ENCODE measurements at places on chromosomes 3 and 15.

DNA sequence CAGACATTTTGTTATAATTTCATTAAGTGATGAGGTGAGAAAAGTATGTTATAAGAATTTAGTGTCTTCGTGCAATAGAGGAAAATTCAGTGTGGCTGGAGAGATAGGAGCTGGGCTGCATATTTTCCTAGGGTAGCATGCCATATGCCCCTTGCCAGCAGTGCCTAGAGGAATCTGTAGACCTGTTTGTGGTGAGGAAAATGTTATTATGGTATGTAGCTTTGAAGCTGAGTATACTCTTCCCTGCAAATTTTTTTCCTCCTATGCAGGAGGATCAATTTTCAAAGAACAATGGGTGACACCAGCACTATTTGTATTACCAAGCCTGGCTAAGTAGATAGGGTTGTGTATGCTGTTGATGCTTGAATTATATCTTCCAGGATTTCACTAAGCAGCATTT is 200.6 kb downstream of the EDEM1 start:
- DNase-seq = no peak

- no peak for DNase-seq
These were observed 648 bp downstream of the AMIGO3 start for GRCh38 chr3:49718858-49719213.

GRCh38 chr3:171113716-171114115 is 87.2 kb upstream of the SLC2A2 start:
- no peak for DNase-seq

- peak; percentile 16 for DNase-seq
These were observed 23.6 kb downstream of the RHCG start for GRCh38 chr15:89472785-89473256.

DNA sequence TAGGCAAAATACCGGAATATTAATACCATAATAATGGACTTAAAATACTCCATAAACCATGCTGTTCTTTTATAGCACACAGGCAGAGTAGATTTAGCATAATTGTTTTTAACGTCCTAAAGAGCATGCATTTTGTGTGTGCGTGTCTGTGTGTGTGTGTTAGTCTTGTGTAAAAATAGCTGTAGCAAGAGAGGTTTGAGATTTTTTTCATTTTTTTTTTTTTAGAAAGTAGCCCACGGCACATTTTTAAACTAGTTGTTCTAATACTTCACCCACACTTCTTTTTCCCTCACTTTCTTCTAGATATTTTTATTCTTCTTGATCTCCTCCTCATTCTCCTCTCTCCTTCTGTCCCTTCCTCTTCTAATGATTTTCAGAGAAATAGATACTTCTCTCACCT is 7.5 kb upstream of the ST3GAL6 start:
- DNase-seq = no peak

GRCh38 chr3:38235466-38235865 is 30.1 kb upstream of the SLC22A13 start:
- no peak for DNase-seq

- DNase-seq = no peak
These were observed 107.1 kb upstream of the FHIT start for GRCh38 chr3:61358364-61358763.

DNA sequence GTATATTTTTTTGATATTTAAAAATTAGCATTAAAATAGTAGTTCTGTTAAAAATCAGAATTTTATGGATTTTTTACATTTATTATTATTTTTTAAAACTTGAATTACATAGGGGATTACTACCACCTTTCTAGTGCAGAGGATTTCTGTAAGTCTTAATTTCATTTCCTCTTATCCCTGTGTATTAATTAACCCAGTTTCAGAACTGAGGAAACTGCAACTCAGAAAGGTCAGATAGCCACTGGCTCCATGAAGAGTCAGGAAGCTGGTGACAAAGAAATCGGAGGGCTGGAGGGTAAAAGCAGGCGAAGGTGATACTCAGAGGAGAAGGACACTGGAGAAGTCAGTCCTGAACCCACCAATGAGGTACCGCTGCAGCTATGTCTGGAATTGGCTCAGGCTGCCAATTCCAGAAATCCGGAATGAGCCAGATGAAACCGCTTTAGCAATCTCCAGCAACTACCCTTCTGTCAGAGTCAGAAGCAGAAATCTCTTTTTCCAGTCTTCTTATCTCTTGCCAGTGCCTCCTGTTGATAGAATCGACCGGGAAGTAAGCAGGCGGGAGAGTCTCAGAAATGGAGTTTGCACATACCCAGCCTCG is 308.5 kb downstream of the SV2B start:
- no peak for DNase-seq

- no peak for DNase-seq
These were observed 1037.9 kb downstream of the EPHA3 start for GRCh38 chr3:90145094-90145860.

DNA sequence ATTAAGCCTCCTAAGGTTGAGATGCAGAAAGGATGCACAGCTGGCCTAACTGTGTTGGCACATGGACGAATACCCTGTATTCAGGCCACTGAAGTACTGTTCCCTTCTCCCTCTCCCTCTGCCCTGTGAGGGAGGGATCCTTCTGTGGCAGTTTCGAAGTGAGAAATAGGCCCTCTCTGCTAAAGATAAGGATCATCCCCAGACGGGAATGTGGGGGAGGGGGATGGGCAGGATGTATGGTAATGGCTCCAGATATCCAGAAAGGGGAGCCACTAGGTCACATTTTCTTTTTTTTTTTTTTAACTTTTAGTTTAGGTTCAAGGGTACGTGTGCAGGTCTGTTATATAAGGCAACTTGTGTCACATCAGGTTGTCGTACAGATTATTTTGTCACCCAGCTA is 463.1 kb downstream of the TBL1XR1 start:
- no peak for DNase-seq

DNA sequence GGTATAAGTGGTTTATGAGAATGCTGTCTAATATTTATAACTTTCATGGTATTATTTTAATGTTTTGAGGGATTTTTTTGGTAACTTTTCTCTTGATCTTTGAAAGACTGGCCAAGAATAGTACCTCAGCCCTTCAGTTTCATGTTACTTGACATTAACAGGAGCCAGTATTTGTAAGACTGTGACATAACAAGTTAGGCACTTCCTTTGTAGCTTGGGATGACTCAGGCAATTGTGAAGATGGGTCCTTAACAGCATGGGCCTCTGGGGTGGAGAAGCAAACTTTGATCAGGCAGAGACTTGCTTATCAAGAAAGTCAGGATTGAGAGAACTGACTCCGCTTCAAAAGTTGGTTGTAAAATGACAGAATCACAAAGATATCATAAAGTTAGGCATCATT is 9.5 kb downstream of the LRRC49 start:
- DNase-seq = no peak

DNA sequence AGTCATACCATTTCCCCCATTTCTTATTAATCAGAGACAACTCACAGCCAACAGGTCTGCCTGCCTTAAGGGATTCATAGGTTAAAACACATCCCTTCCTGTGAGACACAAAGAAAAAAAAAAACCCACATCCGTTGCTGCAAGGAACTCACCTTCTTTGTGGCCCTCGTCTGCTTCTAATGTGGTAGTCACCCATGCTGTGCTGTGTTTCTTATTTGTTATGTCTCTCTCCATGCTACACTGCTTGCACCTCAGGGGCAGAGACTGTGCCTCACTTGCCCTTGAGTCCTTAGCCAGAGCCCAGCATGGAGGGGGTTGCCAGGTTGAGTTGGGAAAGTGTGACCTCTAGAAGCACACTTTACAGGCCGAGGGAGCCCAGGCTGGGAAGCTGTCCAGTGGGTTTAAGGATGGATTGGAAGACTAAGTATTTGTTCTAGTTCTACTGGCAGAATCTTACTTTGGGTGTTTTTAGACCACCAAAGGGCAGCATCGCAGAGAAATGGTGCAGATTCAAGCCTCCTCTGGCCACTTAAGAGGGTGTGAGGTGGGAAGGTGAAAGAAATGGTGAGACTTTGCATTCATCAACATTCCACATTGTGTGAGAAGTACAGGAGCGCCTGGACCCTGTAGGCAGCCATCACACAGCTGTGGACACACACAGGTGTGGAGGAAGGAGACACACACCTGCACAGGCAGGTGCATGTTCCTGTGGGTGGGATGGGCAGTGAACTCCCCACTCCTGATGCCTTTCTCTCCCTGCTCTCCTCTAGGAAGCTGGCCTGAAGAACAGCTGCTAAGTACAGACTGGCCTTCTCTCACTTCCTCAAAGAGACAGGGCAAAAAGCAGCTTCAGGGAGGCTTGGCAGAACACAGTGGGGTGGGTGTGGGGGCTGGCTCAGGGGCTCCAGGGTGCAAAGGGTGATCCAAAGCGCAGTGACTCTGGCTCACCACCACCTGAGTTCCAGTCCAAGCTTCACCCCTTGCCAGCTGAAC is 48.8 kb downstream of the GLB1 start:
- DNase-seq = no peak

DNA sequence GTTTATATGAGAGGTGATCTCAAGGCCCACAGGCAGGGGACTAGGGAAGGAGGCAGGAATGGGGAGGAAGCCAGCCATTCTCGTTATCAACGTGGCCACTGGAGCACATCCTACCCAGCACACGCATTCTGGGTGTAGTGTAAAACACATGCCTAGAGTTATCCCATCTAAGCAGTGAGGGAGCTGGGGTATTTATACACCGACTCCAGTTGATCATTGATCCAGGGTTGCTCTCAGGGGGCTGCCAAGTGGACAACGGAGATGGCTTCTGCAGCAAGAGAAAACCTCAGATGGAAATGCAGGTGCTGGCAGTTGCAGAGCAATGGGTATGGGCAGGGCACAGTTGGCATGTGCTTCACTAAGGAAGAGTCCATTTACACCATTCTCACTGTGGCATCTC is 30.4 kb upstream of the SYNM start:
- no peak for DNase-seq

DNA sequence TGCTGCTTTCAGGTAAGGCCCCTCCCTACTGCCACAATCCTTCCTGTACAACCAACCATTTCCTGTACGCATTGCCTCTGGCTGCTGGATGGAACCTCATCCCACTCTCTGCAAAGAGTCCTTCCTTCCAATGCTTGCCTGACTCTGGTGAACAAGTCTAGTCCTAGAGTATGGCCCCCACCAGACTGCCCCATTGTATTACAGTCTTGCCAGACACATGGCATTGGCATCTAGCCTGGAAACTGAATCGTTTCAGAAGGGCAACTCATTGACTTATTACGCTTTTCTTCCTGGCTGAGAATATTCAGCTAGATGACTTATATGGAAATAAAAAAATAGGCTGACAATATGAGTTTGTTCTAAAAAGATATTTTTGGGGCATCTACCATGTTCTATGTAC is 170.3 kb downstream of the SUCLG2 start:
- no peak for DNase-seq

GRCh38 chr15:84973492-84974460 is 7.9 kb upstream of the PDE8A start:
- no peak for DNase-seq

DNA sequence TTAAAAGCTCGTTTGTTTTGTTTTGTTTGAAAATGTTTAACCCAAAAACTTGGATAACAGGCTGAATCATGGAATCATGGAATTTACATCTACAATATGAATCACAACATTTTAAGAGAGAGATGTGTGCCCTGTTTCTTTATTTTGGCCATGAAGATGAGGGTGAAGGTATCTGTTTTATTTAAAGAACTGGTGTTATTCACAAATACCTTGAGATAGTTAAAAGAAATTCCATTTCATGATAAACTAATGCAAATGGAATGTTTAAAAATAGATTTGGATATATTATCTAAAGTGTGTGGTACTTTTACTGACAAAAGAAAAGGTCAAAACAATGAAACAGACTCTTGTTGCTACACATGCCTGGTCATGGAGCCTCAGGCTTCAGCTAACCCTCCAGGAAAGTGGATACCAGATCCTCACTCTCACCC is 486.0 kb upstream of the CFAP20DC start:
- no peak for DNase-seq

- DNase-seq = no peak
These were observed 268.5 kb downstream of the PTPRG start for GRCh38 chr3:61829722-61830350.

Data from NCI-H187 (cell line).